ENCODE measurements at places on chromosomes 7 and 10.

- no peak for DNase-seq
Measured at GRCh38 chr10:88565072-88565471, 18.0 kb downstream of the RNLS start.

- DNase-seq, result no peak
Measured at GRCh38 chr7:158348446-158348845, 239.2 kb downstream of the PTPRN2 start.

DNA sequence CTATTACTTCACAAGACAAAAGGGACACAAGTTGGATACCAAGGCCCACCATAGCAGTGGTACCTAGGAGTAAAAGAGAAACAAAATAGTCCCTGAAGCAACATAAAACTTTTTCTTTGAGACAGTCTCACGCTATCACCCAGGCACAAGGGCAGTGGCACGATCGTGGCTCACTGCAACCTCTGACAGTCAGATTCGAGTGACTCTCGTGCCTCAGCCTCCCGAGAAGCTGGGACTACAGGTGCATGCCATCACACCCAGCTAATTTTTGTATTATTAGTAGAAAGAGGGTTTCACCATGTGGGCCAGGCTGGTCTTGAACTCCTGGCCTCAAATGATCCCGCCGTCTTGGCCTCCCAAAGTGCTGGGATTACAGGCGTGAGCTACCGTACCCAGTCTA lies 59.0 kb upstream of the KCNMA1 start:
- no peak for DNase-seq

GRCh38 chr10:86043236-86043635 lies 323.4 kb downstream of the GRID1 start:
- no peak for DNase-seq

DNA sequence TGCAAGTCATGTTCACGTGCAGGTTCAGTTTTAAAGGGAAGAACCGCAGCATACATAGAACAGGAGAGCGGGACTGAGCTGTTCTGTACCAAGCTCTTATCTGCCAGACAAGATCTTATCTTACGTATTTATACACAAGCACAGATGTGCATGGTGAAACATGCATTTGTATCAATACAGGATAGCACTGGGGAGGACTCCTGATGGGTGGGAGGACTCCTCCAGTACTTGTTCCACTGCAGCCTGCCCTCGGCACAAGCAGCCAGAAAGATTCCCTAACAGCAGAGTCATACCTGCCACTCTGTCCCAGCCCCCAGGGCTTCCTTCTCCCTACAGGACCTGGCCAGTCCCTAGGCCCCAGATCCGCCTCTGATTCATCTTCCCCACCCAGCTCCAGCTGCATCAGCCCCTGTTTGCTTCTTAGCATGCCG lies 13.2 kb upstream of the PRKCQ start:
- no peak for DNase-seq

- DNase-seq, result no peak
Measured at GRCh38 chr7:69728304-69728703, 130.0 kb downstream of the AUTS2 start.

DNA sequence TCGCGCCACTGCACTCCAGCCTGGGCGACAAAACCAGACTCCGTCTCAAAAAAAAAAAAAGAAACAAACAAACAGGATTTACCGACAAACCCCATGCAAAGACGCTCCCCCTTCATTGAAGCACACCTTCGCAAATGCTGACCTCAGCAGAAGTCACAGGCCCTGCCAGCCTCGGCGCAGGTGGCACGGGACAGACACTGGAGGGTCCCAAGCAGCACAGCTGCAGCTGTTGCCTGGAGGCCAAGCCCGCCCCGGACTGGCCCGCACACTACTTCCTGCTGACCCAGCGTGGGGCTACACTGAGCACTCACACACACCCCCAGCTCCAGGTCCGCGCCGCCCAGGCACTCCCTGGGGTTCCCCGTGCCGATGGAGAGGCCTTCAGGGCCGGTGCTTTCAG lies 31.2 kb downstream of the SNX8 start:
- no peak for DNase-seq

GRCh38 chr7:152527610-152528032 lies 91.8 kb upstream of the KMT2C start:
- DNase-seq, result no peak

- no peak for DNase-seq
Measured at GRCh38 chr7:43044511-43044910, 67.9 kb upstream of the HECW1 start.

GRCh38 chr10:97179731-97180362 lies 5.9 kb downstream of the SLIT1 start:
- peak; percentile 76 for DNase-seq

DNA sequence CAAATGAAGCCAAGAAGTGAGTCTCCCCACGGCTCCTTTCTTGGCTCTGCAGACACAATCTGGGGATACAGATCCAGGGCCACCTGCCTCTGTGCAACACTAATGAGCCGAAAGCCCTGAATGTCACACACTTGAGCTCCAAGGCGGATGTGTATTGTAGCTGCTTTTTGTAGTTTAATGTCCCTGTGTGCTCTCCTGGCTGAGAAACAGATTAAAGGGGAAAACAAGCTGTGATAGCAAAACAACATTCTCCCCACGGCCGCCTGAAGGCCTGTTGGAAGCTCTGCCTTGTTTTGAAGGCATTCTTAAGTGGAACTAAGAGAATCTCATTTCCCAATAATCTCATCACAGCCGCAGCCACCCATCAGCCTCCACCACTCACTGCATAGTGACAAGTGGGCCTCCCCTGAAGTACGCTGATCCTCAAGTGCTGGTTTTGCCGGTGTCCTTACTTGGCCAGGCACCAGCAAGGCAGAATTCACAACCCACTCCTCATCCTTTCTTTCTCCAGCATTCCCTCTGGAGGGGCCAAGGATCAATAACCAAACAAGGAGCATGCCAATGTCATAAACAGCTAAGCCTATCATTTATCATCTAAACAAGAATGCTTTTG lies 44.4 kb upstream of the AMPH start:
- DNase-seq, result no peak

- DNase-seq, result no peak
Measured at GRCh38 chr10:182441-183201, 47.4 kb downstream of the ZMYND11 start.

- DNase-seq, result no peak
Measured at GRCh38 chr7:128006550-128007302, 24.5 kb downstream of the LRRC4 start.

GRCh38 chr10:98173260-98173659 lies 38.8 kb downstream of the R3HCC1L start:
- DNase-seq, result no peak

DNA sequence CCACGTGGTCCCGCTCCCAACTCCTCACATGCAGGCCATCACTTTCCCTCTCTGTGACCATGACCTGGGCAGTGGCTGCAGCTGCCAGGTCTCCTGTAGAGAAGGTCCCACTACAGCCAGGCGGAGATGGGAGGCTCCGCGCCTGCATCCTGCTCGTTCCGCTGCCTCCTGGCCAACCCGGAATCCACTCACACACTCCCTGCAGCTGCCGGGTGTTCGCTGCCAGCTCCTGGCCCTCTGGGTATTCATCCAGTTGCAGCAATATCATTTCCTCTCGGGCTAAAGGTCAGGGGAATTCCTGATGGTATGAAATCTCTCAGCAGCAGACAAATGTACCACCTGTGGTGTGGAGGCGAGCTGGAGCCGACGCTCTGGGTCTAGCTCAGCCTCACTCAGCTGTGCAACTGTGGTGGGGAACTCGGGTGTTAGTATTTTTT lies 65.7 kb downstream of the TLL2 start:
- no peak for DNase-seq

DNA sequence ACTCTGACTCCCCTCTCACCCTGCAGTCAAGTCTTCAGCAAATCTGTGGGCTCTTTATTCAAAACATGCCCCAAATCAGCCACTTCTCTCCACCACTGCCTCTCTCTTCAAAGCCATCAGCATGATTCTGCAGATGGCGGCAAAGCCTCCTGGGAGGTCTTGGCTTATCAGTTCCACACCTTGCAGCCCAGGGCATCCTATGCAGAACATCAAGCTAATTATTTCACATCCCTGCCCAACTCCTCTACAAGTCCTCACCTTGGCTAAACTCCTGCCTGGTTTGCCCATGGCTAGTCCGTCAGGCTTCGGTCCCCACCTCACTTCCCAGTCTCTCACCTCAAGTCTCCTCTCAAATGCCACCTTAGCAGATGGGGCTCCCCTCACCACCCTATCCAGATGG lies 70.2 kb downstream of the PIP4K2A start:
- no peak for DNase-seq

- no peak for DNase-seq
Measured at GRCh38 chr7:51186531-51186930, 130.1 kb downstream of the COBL start.

DNA sequence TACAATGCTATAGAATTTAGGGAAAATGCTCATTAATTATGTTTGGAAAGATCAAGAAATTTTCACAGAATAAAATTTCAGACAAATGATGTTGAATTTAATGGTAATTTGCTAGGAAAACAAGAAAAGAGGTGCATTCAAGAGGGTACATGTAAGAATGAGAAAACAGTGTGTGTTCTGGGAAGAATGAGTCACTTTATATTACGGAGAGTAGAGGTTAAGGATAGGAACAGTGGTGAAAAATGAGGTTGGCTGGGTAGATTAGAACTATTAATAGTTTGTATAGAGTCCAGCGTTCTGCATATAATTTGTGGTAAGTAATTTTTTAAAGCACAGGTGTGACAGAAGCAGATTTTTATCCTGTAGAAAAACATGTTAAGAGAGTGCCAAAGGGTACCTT lies 336.7 kb upstream of the MBL2 start:
- DNase-seq, result no peak

DNA sequence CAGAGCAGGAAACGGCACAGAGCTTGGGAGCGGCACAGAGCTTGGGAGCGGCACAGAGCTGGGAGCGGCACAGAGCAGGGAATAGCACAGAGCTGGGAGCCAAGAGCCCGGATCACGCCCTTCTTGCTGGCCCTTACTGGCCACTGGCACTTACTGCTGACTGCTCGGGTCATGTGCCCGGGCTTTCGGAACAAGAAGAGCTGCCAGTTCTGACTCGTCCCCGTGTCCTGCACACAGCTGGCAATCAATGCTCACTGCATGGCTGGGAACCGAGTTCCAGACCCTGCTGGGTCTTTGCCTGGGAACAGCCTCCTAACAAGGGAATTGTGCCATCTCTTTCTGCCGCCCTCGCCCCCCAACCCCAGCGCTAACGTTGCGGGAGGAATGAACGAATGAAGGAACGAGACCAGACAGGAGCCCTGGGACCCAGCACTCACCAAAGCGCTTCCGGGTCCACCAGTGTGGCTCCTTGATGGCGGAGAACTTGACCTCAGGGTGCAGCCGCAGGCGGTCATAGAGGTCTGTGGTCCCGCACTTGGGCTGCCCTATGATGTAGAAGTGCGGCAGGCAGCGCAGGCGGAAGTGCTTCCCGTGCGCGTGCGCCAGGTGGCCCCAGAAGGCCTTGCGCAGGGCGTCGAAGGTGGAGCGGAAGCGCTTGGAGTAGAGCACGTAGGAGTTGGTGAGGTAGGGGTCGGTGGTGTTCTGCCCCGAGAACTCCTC lies 49.1 kb downstream of the CHST15 start:
- DNase-seq, result no peak

GRCh38 chr10:129375171-129375570 lies 91.9 kb upstream of the MGMT start:
- no peak for DNase-seq

- DNase-seq, result no peak
Measured at GRCh38 chr10:71726580-71727104, 7.1 kb upstream of the C10orf105 start.

GRCh38 chr7:117781707-117782106 lies 91.5 kb downstream of the CTTNBP2 start:
- no peak for DNase-seq

Data from D721Med (cell line).